CD4-positive, alpha-beta T cell (primary cell): ENCODE measurements at places on chromosomes 5 and 9.

- no peak overlapping the region for H3K27ac ChIP-seq
- no peaks in the 10 kb centered on the region for H3K36me3 ChIP-seq
- no peaks in the 10 kb centered on the region for H3K27me3 ChIP-seq
- peaks cover 7% of the 10 kb centered on the region for H3K4me1 ChIP-seq
- peak overlapping the region; percentile 45 for H3K4me3 ChIP-seq
Measured at GRCh38 chr5:67537439-67538148, 341.0 kb upstream of the CD180 start.

- peaks cover 70% of the 10 kb centered on the region for H3K4me1 ChIP-seq
- peak overlapping the region; percentile 35 for H3K27ac ChIP-seq
- peak overlapping the region; percentile 79 for H3K4me3 ChIP-seq
- H3K36me3 ChIP-seq, result peaks cover 7% of the 10 kb centered on the region
Measured at GRCh38 chr9:134065612-134066419, 2.0 kb downstream of the BRD3 start.

GRCh38 chr9:93317495-93318094 lies 133.7 kb downstream of the WNK2 start:
- DNase-seq, result no peak
- H3K4me3 ChIP-seq, result no peak overlapping the region
- H3K27me3 ChIP-seq, result peaks cover 25% of the 10 kb centered on the region
- no peak overlapping the region for H3K27ac ChIP-seq
- no peaks in the 10 kb centered on the region for H3K36me3 ChIP-seq
- H3K4me1 ChIP-seq, result peaks cover 8% of the 10 kb centered on the region

DNA sequence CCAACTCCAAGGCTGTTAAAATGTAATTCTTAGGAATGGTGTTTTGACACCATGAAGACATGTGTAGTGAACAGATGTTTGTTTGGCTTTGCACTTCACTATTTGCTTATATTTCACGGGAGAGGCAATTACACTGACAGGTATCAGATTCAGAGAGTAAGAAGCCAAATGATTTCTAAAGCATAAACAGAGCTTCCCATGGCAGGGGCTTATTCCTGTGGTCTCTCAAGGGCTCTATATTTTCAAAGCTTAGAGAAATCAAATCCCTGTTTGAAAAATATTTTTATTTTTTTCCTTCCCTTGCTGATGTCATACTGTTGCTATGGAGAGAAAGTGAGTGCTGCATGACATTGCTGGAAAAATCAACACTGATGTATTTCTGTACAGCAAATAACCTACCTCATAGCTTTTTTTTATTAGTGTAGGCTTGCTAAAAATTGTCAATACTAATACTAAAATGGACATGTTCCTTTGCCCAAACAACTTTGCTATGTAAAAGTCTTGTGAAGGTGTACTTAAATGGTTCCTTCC lies 161.4 kb downstream of the GIN1 start:
- no peak for DNase-seq
- H3K4me1 ChIP-seq, result no peaks in the 10 kb centered on the region
- H3K27me3 ChIP-seq, result no peaks in the 10 kb centered on the region
- H3K36me3 ChIP-seq, result no peaks in the 10 kb centered on the region
- no peak overlapping the region for H3K4me3 ChIP-seq
- no peak overlapping the region for H3K27ac ChIP-seq

GRCh38 chr5:139426203-139426885 lies 13.0 kb downstream of the DNAJC18 start:
- DNase-seq, result no peak
- H3K27me3 ChIP-seq, result no peaks in the 10 kb centered on the region
- H3K27ac ChIP-seq, result no peak overlapping the region
- peaks cover 6% of the 10 kb centered on the region for H3K4me1 ChIP-seq

DNA sequence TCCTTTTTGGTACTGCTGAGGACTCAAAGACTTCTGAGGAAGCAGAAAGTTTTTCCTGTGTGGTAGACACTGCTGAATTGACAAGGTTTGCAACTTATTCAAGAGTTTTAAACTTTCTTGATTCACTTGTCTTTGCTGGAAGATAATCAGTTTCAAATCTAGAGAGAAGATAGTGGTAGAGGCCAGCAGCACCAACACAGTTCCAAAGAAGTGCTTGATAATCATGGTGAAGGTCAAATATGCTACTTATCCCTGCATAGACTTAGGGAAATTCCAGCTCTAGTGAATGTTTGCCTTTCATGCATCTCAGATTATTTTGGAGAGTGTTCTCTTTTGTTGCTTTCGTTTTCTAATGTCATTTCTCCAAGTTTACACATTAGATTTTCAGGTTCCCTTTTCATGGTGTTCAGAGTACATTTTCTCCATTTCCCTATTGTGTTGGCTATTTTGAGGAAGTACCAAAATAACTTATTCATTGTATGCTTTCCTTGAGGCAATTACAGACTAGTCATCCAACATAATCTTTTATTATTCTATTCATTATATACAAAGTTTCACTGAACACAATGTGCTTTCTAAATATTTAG lies 550 bp downstream of the IFNE start:
- no peak for DNase-seq
- no peak overlapping the region for H3K27ac ChIP-seq
- H3K4me1 ChIP-seq, result no peaks in the 10 kb centered on the region
- no peaks in the 10 kb centered on the region for H3K36me3 ChIP-seq
- no peak overlapping the region for H3K4me3 ChIP-seq

DNA sequence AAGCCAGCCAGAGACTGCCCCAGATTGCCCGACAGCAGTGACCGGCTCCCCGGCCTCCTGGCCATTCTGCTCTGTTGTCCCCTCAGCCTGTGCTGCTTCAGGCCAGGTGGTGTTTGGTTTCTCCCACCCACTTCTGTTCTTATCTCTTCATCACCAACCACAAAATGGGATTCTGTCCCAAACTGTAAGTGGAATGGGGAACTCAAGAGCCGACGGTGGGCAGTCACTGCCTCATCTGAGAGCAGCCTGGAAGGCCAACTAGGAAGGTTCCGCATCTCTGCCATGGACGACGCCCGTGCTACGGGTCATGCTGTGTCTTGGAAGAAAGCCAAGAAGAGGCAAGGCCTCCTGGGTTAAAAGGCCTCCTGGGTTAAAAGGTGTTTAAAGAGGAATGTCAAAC lies 219.0 kb upstream of the PIK3R1 start:
- DNase-seq, result no peak
- H3K4me1 ChIP-seq, result no peaks in the 10 kb centered on the region
- no peaks in the 10 kb centered on the region for H3K36me3 ChIP-seq
- no peak overlapping the region for H3K4me3 ChIP-seq

- no peak overlapping the region for H3K27ac ChIP-seq
- no peaks in the 10 kb centered on the region for H3K4me1 ChIP-seq
- no peak overlapping the region for H3K4me3 ChIP-seq
- H3K27me3 ChIP-seq, result no peaks in the 10 kb centered on the region
- H3K36me3 ChIP-seq, result no peaks in the 10 kb centered on the region
Measured at GRCh38 chr5:173591056-173591514, 25.4 kb downstream of the BOD1 start.

GRCh38 chr5:140399979-140400729 lies 1.5 kb upstream of the ANKHD1 start:
- no peak for DNase-seq
- peak overlapping the region; percentile 84 for H3K27ac ChIP-seq
- H3K27me3 ChIP-seq, result no peaks in the 10 kb centered on the region
- H3K4me1 ChIP-seq, result peaks cover 29% of the 10 kb centered on the region
- H3K4me3 ChIP-seq, result peak overlapping the region; percentile 97
- H3K36me3 ChIP-seq, result peaks cover 4% of the 10 kb centered on the region

- H3K4me3 ChIP-seq, result no peak overlapping the region
- H3K27me3 ChIP-seq, result no peaks in the 10 kb centered on the region
- H3K36me3 ChIP-seq, result peaks cover 33% of the 10 kb centered on the region
- H3K4me1 ChIP-seq, result peaks cover 89% of the 10 kb centered on the region
- DNase-seq, result no peak
- no peak overlapping the region for H3K27ac ChIP-seq
Measured at GRCh38 chr5:132480042-132480441, 10.5 kb downstream of the IRF1 start.

DNA sequence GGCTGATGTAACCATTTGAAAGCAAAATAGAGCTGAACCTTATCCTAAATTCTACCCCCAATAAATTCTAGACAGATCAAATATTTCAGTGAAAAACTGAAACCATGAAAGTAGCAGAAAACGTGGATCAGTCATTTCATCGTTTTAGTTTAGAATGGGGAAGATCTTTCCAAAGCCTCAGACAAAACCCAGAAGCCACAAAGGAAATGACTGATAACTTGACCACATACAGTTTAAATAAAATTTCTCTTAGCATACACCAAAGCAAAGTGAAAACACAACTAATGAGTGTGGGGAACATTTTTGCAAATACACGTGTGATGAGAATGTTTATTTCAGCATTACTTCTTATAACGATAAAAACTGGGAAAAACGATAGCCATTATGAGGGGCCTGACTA lies 284.8 kb downstream of the ADGRV1 start:
- no peak overlapping the region for H3K4me3 ChIP-seq
- H3K36me3 ChIP-seq, result no peaks in the 10 kb centered on the region
- H3K27me3 ChIP-seq, result no peaks in the 10 kb centered on the region
- no peaks in the 10 kb centered on the region for H3K4me1 ChIP-seq
- DNase-seq, result no peak

DNA sequence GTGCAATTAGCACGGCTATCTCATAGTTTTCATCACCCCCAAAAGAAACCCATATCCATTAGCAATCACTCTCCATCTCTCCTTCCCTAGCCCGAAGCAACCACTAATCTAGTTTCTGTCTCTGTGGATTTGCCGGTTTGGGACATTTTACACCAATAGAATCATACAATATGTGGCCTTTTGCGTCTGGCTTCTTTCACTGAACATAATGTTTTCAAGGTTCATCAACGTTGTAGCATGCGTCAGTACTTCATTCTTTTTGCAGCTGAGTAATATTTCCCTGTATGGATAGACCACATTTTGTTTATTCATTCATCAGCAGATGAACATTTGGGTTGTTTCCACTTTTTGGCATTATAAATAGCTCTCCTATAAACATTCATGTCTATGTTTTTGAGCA lies 75.4 kb upstream of the TBC1D2 start:
- no peaks in the 10 kb centered on the region for H3K27me3 ChIP-seq
- DNase-seq, result no peak
- H3K27ac ChIP-seq, result no peak overlapping the region
- H3K4me1 ChIP-seq, result no peaks in the 10 kb centered on the region
- no peaks in the 10 kb centered on the region for H3K36me3 ChIP-seq

GRCh38 chr9:94449486-94449885 lies 105.4 kb upstream of the PCAT7 start:
- H3K27ac ChIP-seq, result no peak overlapping the region
- H3K4me1 ChIP-seq, result no peaks in the 10 kb centered on the region
- DNase-seq, result no peak

GRCh38 chr9:27412081-27412480 lies 112.0 kb upstream of the IFNK start:
- no peak for DNase-seq
- no peak overlapping the region for H3K4me3 ChIP-seq
- no peaks in the 10 kb centered on the region for H3K27me3 ChIP-seq
- H3K4me1 ChIP-seq, result no peaks in the 10 kb centered on the region
- no peaks in the 10 kb centered on the region for H3K36me3 ChIP-seq
- H3K27ac ChIP-seq, result no peak overlapping the region

DNA sequence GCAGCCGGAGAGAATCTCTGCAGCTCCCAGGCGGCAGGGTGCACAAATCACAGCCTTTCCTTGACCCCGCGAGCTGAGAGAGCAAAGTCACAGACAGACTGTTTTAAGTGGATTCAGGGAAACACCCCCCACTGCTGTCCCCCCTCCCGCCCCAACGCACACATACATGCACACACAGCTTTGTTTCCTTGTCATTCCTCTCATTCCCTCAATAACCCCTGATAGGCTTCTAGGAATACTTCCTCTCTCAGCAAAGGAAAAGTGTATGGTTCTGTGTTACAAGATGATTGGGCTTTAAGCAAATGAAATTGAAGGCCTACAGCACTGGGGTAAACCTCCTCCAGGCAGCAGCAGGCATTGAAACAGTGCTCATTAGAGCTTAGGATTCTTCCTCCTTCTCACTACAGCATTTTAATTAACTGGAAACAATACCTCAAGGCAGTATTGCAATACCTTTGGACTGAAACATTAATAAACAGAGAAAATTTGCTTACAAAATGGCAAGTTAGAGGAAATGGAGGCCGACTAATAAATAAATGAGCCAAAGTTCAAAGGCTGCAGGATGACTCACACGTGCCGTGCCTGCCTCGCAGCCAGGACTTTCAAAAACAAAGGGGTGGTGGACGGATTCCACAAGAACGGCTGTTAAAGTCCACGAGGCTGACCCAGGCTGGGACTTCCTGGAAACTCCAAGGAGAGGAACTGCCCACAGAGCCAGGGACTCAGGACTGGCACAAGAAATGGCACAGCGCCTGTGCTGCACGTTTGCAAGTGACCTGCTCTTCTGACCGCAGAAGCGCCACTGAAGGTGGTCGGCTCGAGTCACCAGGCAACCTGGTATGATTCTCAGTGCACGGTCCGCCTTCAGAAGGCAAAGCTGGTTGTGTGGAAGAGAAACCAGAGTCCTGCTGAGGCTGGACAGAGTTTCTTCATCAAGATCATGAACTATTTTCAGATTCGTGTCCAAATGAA lies 236.2 kb downstream of the SYK start:
- no peaks in the 10 kb centered on the region for H3K36me3 ChIP-seq
- H3K27me3 ChIP-seq, result peaks cover 12% of the 10 kb centered on the region
- DNase-seq, result no peak
- H3K27ac ChIP-seq, result no peak overlapping the region
- H3K4me1 ChIP-seq, result peaks cover 15% of the 10 kb centered on the region
- H3K4me3 ChIP-seq, result no peak overlapping the region

- H3K4me3 ChIP-seq, result no peak overlapping the region
- no peak overlapping the region for H3K27ac ChIP-seq
- no peaks in the 10 kb centered on the region for H3K4me1 ChIP-seq
- H3K36me3 ChIP-seq, result no peaks in the 10 kb centered on the region
- H3K27me3 ChIP-seq, result no peaks in the 10 kb centered on the region
Measured at GRCh38 chr5:145585443-145586148, 249.5 kb downstream of the PRELID2 start.

GRCh38 chr5:5158472-5158895 lies 18.4 kb downstream of the ADAMTS16 start:
- H3K27ac ChIP-seq, result no peak overlapping the region
- no peaks in the 10 kb centered on the region for H3K27me3 ChIP-seq
- H3K36me3 ChIP-seq, result no peaks in the 10 kb centered on the region

DNA sequence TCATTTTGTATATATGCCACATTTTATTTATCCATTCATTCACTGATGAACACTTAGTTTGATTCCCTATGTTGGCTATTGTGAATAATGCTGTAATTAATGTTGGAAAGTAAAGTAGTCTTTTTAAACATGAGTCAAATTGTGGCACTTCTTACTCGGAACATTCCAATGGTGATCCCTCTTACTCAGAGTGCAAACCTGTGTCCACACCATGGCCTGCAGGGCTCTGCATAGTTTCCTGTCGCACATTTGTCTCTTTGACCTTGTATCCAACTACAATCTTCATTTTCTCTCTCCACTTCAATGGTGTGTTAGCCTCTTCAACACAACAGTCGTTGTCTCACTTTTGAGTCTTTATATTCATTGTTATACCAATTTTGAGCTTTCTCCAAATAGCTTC lies 98.1 kb upstream of the PAPPA start:
- no peaks in the 10 kb centered on the region for H3K27me3 ChIP-seq
- DNase-seq, result no peak
- no peak overlapping the region for H3K4me3 ChIP-seq

- H3K36me3 ChIP-seq, result no peaks in the 10 kb centered on the region
- no peak for DNase-seq
- peaks cover 5% of the 10 kb centered on the region for H3K4me1 ChIP-seq
- no peaks in the 10 kb centered on the region for H3K27me3 ChIP-seq
- H3K27ac ChIP-seq, result no peak overlapping the region
Measured at GRCh38 chr9:111975709-111976108, 79.1 kb downstream of the UGCG start.
